ENCODE measurements at places on chromosomes 6 and 20.

DNA sequence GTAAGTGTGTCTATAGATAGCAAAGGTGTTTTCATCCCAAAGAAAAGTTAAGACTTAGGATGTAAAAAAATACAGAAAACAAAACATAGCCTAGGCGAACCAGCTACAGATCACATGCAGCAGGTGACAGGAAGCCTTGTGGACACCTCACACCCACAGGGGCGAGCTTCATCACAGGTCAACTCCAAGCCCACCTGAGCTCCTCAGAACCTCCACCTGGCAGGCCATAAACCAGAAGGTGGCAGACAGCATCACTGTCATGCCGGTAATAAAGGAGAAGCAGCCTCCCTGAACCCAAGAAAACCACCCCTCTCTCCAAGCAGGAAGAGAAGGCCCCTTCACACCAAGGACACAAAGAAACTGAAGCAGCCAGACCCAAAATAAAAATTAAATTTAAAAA lies 1.0 kb downstream of the RALGAPA2 start:
- no peak for DNase-seq

DNA sequence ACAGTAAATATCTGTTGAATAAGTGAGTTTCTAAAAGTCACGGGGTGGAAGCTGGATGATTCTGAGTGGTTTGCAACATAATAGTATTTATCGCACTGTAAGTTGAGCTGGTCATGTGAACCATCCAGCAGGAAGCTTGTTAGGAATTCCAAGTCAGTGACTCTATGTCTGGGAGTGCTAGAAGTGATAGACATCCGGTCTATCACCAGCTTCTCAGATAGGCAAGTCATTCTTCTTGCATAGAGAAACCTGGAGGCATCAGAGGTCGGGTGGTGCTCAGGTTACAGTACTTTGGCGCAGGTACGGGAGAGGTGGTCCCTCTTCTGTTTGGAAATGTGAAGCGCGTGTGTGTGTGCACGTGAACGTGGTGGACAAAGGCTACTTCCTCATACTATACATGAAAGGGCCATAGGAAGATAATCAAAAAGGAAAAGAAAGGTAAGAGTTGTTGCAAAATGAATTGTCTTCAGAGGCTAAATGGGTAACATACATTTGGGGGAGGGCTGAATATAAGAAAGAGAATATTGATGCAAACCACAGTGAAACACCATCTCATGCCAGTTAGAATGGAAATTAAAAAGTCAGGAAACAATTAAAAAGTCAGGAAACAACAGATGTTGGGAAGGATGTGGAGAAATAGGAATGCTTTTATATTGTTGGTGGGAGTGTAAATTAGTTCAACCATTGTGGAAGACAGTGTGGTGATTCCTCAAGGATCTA lies 299.3 kb upstream of the ZFP64 start:
- peak; percentile 65 for DNase-seq

GRCh38 chr6:33983721-33984465 lies 162.0 kb downstream of the GRM4 start:
- no peak for DNase-seq

GRCh38 chr20:57027777-57028176 lies 238.7 kb downstream of the BMP7 start:
- no peak for DNase-seq

- DNase-seq: peak; percentile 34
Measured at GRCh38 chr6:150025201-150025917, at the start of gene RAET1L. Gene RAET1L (minus strand): TSS chr6:150025532. CDS start chr6:150025471, 61 bp downstream.

- DNase-seq: no peak
Measured at GRCh38 chr6:90097356-90097755, 199.3 kb downstream of the BACH2 start.

- no peak for DNase-seq
Measured at GRCh38 chr6:47483516-47483852, 5.9 kb downstream of the CD2AP start.

DNA sequence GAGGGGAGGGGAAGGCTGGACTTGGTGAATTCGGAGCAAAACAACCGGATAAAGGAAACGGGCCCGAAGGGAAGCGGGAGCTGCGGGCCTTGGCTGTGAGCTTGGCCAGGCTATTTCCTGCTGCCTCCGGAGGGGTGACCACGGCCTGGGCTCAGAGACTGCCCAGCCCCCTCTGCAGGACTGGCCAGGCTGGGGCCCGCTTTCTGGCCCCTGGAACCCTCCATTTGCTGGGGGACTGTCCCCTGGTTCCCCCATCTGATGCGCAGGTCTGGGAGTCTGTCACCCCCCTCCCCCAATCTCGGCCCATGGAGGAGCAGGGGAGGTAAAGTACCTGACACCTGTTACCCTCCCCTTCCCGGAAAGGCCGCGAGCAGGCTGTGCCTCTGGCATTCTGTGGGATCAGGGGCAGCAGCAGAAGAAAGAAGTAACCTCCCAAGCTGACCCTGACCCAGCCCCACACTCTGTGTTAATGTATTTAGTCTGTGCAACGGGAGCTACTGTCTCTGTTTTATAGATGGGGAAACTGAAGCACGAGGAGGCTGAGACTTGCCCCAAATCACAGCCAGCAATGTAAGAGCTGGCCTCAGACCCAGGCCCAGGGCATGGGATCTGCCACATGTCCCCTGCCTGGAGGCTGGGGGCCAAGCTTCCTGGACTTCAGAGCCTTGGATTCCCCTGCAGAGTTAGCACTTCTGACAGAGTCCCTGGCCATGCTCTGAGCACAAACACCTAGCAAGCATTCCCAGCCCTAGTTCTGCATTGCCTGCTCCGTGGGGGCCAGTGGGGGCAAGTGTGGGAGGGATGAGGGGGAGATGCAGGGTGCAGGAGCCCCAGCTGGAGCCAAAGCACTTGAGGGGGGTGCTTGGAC lies 3.5 kb downstream of the C20orf204 start:
- no peak for DNase-seq

DNA sequence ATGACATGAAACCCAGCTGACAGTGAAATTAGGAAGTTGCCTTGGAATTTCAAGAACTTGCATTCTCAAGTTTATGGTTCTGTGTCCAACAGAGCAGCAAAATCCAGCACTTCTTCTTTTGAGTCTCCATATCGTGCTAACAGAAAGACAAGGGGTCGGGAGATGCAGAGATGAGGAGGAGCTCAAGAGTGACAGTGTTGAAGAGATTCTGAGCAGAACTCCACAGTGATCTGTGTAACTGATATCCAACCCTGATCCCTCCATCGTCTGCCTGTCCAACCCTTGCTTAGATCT lies 21.2 kb upstream of the BTN1A1 start:
- no peak for DNase-seq

- no peak for DNase-seq
Measured at GRCh38 chr20:34022151-34022838, 28.6 kb downstream of the RALY start.

- DNase-seq: no peak
Measured at GRCh38 chr6:153563001-153563400, 431.9 kb upstream of the RGS17 start.

- DNase-seq: no peak
Measured at GRCh38 chr6:18389479-18389878, 2.3 kb downstream of the RNF144B start.

- no peak for DNase-seq
Measured at GRCh38 chr6:170212051-170212756, 78.7 kb downstream of the DLL1 start.

GRCh38 chr6:41074692-41075436 lies 2.1 kb downstream of the NFYA start:
- DNase-seq: no peak

All from kidney glomerular epithelial cell (primary cell).